ENCODE measurements at places on chromosomes 2 and 18.

GRCh38 chr2:217652761-217653639 is 349.8 kb downstream of the TNS1 start:
- peaks cover 2% of the 10 kb centered on the region for H3K4me1 ChIP-seq
- H3K4me3 ChIP-seq, result no peak overlapping the region
- no peaks in the 10 kb centered on the region for H3K27me3 ChIP-seq
- DNase-seq, result peak; percentile 92
- H3K27ac ChIP-seq, result peak overlapping the region; percentile 47
- H3K36me3 ChIP-seq, result no peaks in the 10 kb centered on the region

GRCh38 chr2:6639929-6640620 is 225.6 kb downstream of the CMPK2 start:
- no peaks in the 10 kb centered on the region for H3K36me3 ChIP-seq
- peaks cover 2% of the 10 kb centered on the region for H3K4me1 ChIP-seq
- no peak overlapping the region for H3K4me3 ChIP-seq
- no peak for DNase-seq

DNA sequence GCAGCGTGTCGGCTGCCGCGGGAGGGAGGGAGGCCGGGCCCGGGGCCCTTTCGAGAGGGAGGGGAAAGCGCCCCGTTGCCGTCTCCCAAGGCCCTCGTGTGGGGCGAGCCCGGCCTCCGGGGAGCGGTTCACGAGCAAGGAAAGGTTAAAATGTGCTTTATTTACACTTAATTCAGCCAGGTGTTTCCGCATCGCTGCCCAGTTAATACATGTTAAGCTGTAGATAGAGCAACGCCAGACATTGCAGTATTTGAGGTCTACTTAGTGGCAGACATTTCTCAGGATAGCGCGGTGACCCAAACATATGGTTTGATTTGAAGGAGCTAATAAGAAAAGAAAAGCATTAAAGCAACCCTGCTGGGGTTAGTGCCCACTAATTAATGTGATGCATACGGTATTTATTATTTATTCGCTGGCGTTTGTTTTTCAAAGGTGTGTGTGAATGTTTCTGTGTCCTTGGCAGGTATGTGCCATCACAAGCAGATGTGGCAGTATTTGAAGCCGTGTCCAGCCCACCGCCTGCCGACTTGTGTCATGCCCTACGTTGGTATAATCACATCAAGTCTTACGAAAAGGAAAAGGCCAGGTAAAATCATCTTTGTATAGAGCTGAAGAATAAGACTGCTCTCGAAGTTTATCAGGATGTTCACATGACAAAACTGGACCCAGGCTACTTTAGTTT is 571 bp downstream of the EEF1B2 start:
- peak overlapping the region; percentile 57 for H3K27ac ChIP-seq
- DNase-seq, result no peak
- peaks cover 3% of the 10 kb centered on the region for H3K4me1 ChIP-seq
- H3K36me3 ChIP-seq, result no peaks in the 10 kb centered on the region
- H3K4me3 ChIP-seq, result peak overlapping the region; percentile 92
- H3K27me3 ChIP-seq, result no peaks in the 10 kb centered on the region

DNA sequence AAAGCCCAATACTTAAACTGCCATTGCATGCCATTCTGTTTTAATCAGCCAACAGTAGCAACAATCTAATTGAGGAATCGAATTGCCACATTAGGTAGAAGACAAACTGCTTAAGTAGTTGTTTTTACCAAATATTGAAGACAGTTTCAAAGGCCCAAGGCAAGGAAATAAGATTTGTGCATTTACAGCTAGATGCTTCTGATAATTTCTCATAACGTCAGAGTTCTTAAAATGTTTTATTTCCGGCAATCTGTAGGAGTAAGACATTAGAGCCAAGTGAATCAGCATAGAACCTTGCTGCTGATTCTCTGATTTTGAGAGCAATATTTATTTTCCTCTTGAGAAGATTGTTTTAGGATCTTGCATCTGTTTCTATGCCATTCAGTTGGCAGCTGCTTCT is 174.3 kb downstream of the RBM43 start:
- no peak overlapping the region for H3K27ac ChIP-seq
- peaks cover 2% of the 10 kb centered on the region for H3K4me1 ChIP-seq
- no peak overlapping the region for H3K4me3 ChIP-seq
- no peaks in the 10 kb centered on the region for H3K36me3 ChIP-seq

- no peaks in the 10 kb centered on the region for H3K4me1 ChIP-seq
- DNase-seq, result no peak
- H3K4me3 ChIP-seq, result no peak overlapping the region
- no peaks in the 10 kb centered on the region for H3K27me3 ChIP-seq
- H3K36me3 ChIP-seq, result no peaks in the 10 kb centered on the region
Measured at GRCh38 chr2:237156857-237157779, 71.4 kb downstream of the COPS8 start.

DNA sequence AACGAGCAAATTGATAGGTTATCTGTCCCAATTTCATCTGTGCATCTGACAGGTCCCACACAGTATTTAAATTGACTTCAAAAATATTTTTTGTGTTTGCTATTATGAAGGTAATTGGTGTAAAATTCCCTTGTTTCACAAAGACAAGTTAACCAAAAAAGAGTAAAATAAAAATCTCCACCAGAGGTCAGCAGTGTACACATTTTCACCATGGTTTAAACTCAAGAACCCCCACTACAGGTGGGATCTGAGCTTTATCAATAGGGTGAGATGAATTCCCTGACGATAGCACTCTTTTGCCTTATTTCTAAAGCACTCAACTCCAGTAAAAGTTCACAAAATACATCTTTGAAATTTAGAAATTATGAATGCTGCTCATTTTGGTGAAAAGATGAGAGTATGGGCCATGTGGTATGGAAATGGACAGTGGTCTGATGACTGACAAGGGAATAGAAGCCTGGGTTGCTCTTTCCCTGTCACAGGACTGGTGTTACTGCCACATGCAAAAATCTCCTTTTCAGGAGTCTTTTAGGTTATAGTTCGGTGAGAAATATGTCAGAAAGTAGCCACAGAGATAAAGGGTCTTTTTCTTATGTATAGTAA is 68.0 kb downstream of the SERPINB8 start:
- DNase-seq, result no peak
- no peak overlapping the region for H3K4me3 ChIP-seq
- no peaks in the 10 kb centered on the region for H3K4me1 ChIP-seq
- no peaks in the 10 kb centered on the region for H3K36me3 ChIP-seq

- no peak for DNase-seq
- H3K36me3 ChIP-seq, result no peaks in the 10 kb centered on the region
- H3K4me1 ChIP-seq, result no peaks in the 10 kb centered on the region
- H3K27me3 ChIP-seq, result no peaks in the 10 kb centered on the region
Measured at GRCh38 chr2:145984580-145984979, 1464.7 kb upstream of the ZEB2 start.

Measured in aorta (tissue), 5 donors.